ENCODE measurements at places on chromosomes 1 and 21.

DNA sequence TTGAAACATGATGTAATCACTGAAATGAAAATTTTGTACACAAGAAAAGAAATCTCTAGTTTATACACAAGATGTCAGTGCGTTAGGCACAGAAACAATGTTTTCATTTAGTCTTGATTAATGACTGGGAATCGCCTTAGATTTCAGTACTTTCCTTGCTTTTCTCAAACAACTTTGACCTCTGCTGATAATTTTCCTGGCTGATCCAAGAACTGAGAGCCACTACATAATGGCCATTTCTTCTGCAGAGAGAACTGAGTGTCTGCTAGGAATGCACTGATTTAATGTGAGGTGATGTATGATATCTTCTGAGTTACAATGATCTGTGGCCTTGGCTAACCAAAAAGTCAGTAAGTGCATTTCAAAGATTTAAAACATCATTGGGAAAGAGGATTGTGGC is 308.1 kb downstream of the CTH start:
- DNase-seq, result no peak

DNA sequence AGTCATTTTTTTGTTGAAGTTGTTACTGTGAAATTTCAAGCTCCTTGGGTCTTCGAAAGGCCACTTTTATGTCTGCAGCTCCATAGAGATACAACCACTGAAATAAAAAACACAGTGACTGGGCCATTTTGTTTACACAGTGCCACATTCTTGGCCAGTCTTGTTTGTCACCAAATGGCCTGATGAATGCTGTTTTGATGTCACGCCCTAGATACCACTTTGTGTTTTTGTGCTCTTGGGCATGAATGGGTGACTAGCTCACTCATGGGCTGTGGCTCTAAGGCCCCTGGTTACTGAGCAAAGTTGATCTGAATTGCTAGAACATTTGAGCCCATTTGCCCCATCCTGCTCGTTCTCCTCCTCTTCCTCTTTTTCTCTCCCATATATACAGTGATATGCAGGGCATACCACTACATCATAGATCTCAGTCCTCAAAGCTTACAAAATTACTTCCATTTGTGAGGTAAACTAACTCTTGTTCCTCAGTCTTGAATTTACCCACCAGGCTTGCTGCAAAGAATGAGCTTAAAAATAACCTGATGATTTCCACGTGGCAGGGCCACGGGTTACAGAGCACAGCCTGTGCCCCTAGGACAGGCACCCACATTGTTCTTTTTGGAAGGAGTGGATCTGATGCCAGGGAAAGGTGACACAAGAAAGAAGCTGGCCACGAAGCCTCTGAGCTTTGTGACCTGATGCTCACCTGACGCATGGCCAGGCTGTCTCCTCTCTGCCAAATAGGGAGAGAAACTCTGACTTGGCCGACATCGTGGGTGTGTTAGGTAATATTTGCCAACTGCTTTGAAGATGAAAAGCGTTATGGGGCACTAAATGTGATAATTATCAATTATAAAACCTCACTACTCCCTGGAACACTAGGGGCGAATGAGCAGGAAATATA is 92.4 kb downstream of the RUNX1 start:
- DNase-seq, result no peak

- DNase-seq, result no peak
These were observed 17.0 kb upstream of the LRRC8C start for GRCh38 chr1:89615676-89616598.

GRCh38 chr1:64325856-64326255 is 122.4 kb downstream of the UBE2U start:
- no peak for DNase-seq

GRCh38 chr1:160471253-160471652 is 51.8 kb downstream of the SLAMF6 start:
- no peak for DNase-seq
